ENCODE measurements at places on chromosomes 11 and 22.

DNA sequence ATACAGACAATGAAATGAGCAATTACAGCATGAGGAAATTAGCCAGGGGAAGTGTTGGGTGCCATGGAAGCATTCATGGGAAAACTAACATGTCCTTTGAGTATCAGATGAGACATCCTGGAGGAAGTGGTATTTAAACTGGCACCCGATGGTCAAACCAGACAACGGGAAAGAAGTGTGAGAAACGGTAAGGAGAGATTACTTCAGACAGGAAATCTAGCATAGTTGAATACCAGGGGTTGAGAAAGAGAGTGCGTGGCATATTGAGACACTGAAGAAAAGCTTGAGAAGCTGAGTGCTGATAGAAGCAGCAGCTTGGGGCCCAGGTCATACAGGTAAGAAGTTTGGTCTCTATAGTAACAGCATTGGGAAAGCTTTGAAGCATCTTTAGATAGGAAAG is 175.3 kb downstream of the C11orf87 start:
- DNase-seq: no peak

GRCh38 chr22:49633010-49633324 is 194.7 kb downstream of the BRD1 start:
- DNase-seq: no peak

GRCh38 chr11:34790620-34791019 is 125.6 kb downstream of the APIP start:
- DNase-seq: no peak

DNA sequence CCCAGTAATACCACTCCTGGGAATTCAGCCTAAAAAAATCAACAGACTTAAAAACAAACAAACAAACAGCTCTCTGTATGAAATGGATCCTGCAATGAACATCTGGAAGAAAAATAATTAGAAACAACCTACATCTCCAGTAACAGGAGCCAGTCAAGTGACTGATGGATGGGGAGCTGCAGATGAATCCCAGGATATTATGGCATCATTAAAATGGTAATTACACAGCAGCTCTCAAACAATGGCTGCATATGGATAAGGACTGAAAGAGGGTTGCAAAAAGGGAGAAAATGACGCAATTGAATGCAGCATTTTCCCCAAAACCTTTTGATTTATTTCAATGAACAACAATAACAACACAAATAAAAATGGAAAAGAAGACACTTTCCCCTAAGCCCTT is 4.1 kb downstream of the NPTXR start:
- DNase-seq: no peak

GRCh38 chr11:104584823-104585222 is 313.4 kb downstream of the CASP12 start:
- no peak for DNase-seq

DNA sequence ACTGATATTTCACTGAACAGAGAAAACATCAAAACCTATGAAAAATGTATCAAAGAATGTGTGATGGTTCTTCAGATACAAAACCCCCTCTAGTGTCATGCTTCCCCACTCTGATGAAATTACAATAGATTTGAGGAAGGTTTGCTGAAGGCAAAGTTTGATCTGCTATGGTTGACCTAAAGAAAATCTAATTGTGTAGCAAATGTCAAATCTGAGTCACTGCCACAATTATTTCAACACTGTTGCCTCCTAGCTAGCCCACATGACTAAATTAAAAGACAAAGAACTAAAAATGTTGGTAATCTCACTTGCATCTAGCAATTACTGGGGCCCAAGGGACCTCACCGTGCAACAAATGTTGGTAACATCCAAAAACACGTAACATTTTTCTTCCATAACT is 728.0 kb downstream of the DLG2 start:
- DNase-seq: no peak

GRCh38 chr11:112655371-112655770 is 305.8 kb upstream of the NCAM1 start:
- no peak for DNase-seq

DNA sequence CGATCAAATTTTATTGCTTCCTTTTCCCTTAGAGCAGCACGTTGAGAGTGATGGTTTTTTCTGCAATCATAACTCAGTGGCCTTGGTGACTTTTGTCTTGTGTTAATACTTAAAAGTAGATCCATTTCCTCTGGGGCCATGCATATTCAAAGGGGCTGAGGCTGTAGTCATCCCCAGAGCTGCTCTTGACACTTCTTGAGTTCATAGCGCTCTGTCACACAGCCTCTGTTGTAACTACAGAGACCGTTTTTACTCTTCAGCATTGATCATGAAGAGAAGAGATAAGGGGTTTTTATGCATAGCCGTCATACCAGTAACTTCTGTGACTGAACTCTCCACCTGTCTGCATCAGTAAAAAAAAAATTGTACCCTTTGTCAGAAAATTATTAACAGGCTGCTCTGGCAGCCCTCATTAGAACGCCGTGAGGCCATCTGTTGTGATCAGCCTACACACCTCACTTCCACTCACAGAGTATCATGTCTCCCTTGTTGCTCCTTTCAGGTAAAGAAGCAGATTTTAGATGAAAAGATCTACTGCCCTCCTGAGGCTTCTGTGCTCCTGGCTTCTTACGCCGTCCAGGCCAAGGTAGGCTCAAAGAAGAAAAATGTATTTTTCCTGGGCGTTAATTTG is 38.4 kb downstream of the NF2 start:
- DNase-seq: no peak

DNA sequence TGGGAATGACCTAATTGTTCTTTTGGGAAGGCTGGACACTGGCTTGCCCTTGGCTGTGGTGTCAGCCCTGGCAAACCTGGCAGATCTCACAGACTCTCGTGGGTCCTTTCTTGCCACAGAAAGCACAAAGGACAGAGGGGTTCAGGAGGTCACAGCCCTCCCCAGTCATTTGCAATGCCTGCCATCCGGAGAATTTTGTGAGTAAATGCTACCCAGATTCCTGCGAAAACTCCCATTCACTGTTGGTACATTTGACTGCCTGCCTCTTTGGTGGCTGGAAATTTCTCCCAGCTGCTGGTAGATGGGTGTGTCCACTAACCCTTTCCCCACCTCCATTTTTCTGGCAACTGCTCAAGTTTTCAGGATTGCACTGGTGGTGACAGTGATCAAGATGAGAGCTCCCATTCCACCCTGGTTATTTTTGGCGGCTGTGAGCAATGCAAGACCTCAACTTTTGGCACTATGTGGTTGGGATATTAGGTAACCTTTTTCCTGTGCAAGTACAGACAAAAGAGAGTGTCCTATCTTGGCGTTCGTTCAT is 155.7 kb downstream of the NAV2 start:
- no peak for DNase-seq

Measured in activated CD4-positive, alpha-beta T cell treated with anti-CD3 and anti-CD28 coated beads for 24 hours (primary cell).